SHP77 treated with DMSO at 0.1 percent for 48 hours (cell line): ENCODE measurements at places on chromosomes 2 and 18.

DNA sequence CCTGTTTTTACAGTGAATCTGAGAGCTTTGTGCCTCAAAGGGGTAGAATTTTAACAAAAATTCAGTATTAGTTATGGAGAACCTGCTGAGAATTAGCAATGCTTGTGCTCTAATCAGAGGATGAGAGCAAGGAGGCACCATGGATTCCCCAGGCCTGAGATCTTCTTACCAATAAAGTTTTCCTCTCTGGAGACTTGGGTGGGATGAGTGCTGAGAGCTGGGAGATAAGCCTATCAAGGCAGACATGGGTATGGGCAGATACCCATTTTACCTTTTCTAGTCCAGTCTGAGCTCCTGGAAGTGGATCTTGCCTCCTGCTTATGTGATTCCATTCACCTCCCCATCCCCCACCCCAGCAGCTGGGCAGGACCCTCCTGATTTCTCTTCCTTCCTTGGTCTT lies 53.9 kb downstream of the BMP10 start:
- DNase-seq: no peak

- DNase-seq: no peak
Measured at GRCh38 chr18:21303895-21304294, 61.9 kb downstream of the GREB1L start.

DNA sequence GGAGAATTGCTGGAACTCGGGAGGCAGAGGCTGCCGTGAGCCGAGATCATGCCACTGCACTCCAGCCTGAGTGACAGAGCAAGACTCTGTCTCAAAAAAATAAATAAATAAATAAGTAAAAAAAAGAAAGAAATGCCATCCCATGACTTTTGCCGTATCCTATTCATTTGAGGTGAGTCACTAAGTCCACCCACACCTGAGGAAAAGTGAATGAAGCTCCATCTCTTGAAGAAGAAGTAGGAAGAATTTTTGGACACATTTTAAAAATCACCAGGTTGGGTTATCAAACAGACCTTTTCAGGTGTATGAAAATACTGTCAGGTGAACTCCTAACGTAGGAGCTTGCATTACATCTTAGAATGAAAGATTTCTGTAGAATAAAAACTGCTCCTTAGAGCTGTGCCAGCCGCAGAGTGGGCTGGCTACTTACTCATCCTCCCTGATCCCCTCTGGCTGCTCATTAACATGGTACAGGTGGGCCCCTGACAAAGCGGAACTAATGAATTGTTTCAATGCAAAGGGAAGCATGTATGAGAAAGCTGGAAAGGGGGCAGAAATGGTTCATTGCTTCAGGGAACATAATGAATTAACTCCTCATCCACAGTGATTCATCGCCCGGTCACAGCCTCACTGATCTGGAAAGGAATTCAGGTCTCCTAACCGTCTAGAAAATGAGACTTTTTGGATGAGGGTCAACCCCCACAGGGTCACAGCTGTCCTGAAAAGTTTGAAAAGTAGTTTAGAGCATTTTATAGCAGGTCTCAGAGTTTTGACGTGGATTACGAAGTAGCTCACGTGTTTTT lies 191.4 kb downstream of the SPP2 start:
- no peak for DNase-seq

- DNase-seq: peak; percentile 1
Measured at GRCh38 chr2:142742371-142743214, 134.9 kb upstream of the KYNU start.

DNA sequence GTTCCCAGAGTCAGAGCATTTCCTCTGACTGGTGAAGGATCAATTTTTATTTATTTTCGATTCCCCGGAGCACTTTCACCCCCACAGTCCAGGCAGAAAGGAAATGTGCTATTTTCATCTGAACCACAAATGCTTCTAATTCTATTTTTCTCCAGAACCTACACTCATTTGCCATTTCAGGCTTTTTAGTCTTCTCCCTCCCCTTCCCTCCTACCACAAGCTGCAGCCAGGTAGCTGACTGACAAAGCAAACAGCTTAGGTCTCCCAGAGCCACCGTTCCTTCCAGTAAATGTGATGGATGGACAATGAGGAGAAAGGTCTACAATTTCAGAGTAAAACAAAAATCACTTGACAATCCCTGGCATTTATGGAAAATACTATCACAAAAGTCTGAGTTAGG lies 76.9 kb downstream of the KLF7 start:
- DNase-seq: peak; percentile 61

- DNase-seq: no peak
Measured at GRCh38 chr2:232668805-232669444, 28.2 kb upstream of the GIGYF2 start.

- no peak for DNase-seq
Measured at GRCh38 chr2:240768216-240768615, 51.8 kb downstream of the KIF1A start.

- no peak for DNase-seq
Measured at GRCh38 chr2:207448006-207448405, 81.8 kb upstream of the CREB1 start.

- peak; percentile 68 for DNase-seq
Measured at GRCh38 chr18:75247611-75248421, 37.2 kb downstream of the TSHZ1 start.

GRCh38 chr2:118696786-118697465 lies 150.5 kb downstream of the EN1 start:
- DNase-seq: no peak
